ENCODE measurements at places on chromosomes 5 and 9.
A peak's percentile ranks its signal among the peaks of the same experiment; 100 is the strongest.

- no peak for DNase-seq
Observed at GRCh38 chr9:79953908-79954307, 382.1 kb downstream of the TLE4 start.

DNA sequence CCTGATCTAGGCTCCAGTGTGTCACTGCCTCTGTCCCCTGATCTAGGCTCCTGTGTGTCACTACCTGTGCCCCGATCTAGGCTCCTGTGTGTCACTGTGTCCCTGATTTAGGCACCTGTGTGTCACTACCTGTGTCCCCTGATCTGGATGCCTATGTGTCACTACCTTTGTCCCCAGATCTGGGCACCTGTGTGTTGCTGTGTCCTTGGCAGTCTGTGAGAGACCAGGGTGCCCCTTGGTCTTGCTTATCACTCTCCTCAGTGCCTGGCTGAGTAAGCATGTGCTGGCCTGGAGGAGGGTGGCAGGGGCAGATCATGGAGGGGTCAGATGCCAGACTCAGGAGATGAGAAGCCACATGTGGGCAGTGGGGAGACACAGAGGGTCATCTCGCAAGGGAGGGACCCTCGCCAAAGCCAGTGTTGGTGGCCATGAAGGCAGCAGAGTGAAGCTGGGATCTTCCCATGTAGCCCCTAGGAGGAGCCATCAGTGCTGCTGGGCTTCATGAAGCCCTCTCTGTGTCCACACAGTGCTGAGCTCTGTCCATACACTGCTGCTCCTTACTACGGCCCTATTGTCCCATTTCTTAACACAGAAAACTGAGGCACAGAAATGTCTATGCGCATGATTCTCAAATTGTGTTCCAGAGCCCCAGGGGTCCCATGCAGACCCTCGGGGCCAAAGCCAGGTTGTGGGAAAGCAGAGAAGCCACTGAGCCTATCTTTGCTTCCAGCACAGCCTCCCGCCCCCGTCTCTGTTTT, 15.5 kb downstream of the OLFML2A start:
- DNase-seq = no peak

GRCh38 chr5:16750445-16750844, 133.6 kb upstream of the RETREG1 start:
- no peak for DNase-seq

GRCh38 chr5:59724482-59725391, 168.8 kb downstream of the PDE4D start:
- DNase-seq = peak; percentile 35

DNA sequence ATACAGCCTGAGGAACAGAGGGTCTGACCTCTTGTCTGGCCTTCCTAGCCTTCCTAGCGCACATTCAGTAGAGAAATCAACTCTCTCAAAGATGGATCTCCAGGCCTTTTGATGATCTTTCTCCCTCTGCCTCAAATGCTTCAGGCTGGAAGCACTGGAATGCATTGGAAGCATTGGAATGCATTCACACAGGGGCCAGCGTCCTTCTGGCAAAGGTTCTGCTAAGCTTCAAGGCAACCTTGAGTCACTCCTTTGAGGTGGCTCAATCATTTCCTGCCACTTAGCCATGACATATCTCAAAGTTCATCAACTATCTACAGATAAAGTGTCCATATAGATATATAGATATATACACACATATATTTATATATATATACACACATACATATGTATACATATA, 42.9 kb downstream of the OR2K2 start:
- DNase-seq = no peak

DNA sequence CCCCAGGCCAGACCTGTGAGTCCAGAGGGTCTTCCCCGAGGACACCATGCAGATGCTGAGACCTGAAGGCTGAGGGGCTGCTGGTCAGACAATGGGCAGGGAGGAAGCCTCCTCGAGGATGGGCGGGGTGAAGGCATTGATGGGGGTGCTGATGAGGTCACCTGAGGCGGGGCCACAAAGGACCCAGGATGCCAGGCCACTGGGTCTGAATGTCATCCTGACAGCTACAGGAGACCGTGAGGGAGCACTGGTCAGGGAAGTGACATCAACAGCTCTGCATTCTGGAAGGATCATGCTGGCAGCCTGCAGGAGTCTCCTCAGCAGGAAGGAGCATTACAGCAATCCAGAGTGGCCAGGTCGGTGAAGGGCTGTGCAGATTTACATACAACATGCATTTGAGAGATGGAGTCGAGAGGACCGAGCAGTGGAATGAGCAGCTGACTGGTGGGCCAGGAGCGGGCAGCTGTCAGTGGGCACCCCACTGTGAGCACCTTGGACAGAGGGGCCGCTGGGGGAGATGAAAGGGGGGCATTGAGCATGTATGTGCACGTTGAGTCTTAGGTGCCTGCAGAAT, 77.7 kb upstream of the ADAMTS2 start:
- DNase-seq = no peak

- DNase-seq = peak; percentile 52
Observed at GRCh38 chr5:77015938-77016569, 14.2 kb upstream of the AGGF1 start.

DNA sequence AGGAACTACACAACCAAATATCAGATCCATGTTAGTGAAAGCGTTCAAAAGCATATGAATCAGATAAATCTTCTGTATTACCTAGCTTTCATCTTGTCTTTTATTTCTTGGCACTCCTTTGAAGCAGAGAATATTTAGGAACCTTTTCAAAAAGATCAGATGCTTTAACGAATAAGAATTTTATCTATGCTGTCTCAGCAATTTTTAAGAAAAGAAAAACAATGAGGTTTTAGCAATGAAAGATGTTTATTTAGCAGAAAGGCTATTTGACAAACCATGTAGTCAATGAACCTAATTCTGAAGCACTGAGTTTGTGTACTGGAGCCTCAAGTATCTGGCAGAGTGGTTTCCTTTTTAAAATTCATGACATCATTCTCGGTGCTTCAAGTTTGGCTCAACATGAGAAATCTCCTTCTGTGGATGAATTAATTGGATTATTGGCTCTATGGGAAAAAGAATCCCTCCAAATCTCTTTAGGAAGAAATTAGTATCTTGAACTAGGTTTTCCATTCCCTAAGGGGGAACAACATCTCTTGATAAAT, 534.7 kb downstream of the CAAP1 start:
- DNase-seq = no peak

DNA sequence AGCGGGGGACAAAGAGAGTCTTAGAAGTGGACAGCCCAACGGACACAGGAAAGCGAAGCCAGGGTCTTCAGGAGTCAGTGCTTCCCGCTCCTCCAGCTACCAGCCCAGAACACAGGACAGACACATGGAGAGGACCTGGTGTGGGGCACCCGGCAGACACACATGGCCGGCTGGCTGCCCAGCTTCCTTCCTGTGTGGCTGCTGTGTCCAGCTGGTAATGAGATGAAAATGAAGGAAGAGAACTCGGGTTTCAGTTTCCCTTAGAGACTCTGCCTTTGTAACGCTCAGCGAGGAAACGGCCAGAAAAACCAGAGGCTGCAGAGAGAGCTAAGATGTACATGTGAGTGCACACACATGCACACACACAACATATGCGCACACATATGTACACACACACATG, 87.5 kb downstream of the SECISBP2 start:
- no peak for DNase-seq

GRCh38 chr5:25552871-25553481, 908.2 kb upstream of the CDH10 start:
- DNase-seq = no peak

DNA sequence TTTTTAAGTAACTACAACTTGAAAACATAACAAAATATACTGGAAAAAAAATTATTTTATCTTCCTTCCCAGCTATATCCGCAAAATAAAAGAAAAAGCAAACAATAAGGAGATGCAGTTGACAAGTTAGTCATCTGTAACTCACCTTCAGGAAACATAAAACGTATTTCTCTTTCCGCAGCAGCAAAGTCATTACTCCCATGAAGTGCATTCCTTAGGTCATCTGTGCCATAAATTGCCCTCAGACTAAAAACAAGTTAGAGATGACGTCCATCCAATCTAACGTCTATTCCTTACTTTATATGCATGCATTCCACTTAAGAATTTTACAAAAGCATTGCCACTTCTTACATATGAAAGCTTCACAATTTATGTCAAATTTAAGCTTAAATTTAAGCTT, 10.9 kb downstream of the NME5 start:
- DNase-seq = no peak

GRCh38 chr5:144944936-144945335, 774.3 kb downstream of the KCTD16 start:
- no peak for DNase-seq

DNA sequence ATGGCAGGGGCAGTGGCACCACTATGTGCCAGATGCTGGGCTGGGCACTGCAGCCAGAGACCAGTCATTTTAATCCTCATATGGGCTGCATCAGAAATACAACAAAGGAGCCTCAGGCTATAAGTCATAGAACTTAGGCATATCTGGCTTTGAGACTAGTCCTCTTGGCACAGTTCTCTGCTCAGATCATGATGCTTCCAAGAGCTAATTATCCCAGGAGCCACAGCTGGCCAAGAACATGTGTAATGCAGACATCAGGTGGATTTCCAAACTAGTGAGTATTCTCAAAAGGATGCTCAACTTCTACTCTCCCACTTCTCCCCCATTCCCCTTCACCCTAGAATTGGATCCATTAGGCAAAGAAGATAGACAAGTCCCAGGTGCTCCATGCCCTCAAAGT, 562.2 kb upstream of the TRPC7 start:
- DNase-seq = no peak

DNA sequence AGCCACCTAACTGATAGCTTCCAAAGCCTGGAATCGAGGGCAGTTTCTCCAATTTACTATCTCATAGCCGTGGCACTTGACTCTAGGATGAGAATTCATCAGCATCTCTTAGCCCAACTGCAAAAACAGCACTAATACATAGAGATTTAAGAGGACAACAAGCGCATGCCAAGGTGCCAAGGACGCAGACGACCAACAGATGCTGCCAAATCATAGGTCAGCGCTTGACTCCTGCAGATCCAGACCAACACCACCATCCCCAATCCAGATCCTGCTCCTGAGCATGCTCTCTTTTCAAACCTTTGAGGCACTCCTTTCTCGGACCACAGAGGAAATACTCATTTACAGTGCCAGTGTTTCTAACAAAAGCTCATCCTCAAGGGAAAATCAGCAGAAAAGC, 24.6 kb downstream of the NRG2 start:
- DNase-seq = no peak

DNA sequence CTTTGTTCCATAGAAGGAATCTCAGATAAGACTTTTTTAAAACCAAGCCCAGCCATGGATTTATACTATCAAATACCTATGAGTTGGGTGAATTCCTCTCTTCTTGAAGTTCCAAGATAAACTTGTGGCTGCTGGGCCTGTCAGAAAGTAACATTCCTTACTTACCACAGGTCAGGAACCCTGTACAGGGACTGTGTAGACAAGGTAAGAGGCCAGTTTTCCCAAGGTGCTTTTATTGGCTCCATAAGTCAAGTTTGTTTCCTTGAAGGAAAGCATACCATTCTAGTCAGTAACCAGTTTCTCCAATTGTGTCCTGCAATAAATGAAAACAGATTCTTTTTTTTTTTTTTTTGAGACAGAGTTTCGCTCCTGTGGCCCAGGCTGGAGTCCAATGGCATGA, 8.8 kb upstream of the CLTB start:
- no peak for DNase-seq

GRCh38 chr5:15326471-15326870, 173.5 kb upstream of the FBXL7 start:
- no peak for DNase-seq

DNA sequence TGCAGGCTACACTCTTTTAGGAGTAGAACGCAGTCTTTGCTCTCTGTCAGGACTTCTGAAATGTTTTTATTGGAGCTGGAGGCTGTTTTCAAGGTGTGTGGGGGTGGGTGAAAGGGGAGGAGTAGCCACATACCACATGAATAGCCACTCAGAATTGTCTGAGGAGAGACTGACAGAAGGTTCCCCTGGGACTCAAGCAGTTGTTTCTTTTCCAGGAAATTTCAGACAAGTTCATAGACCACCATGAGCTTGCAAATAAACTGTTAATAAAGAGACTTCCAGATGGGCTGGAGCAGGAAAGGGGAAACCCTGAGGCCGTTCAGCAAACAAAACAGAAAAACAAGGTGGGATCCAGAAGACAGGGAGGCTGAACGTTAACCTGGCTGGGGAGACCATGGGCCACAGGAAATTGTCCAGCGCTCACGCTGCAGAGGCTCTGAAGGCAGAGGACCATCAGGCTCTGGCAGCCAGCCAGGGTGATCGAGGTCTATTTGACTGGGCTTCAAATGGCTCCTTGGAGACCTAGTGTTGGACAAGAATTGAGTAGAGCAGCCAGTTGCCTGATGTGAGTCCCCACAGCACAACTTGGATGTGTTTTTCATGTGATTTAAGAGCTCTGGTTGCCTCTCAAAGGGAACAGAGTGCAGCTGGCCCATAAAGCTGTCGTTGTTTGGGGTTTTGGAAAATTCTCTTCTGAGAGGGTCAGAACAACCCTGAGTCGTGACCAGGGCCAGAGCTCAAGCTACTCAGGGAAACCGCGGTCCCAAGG, 159.2 kb upstream of the RAI14 start:
- no peak for DNase-seq

DNA sequence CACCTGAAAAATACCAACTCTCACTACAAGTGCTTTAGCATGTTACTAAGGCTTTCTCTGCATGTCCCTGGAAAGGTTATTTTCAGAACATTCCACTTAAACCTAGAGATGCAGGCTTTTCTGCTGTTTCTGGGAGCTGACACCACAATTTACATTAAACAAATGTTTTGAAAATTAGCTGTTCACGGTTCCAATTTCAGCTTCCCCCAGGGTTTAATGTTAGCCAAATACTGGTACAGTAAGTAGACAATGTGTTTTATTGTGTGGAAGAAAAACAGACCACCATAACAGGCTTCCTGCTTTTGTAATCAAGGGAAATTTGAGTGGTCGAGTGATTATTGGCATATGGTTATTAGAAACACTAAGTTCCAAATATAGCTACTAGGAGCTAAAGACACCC, 32.0 kb downstream of the MACROH2A1 start:
- no peak for DNase-seq

DNA sequence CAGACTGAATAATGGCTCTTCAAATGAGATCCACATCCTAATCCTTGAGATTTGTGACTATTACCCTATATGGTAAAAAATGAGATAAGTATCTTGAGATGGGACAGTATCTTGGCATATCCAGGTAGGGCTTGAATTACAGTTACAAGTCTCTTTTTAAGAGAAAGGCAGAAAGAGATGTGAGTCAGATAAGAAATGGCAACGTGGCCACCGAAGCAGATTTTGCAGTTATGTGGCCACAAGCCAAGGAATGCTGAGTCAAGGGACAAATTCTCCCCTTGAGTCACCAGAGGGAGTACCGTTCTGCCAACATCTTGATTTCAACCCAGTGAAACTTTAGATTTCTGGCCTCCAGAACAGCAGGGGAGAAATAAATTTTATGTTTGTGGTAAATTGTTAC, 1983.0 kb upstream of the C9orf72 start:
- DNase-seq = no peak

- peak; percentile 82 for DNase-seq
Observed at GRCh38 chr9:8660383-8660782, 860.8 kb upstream of the DMAC1 start.

DNA sequence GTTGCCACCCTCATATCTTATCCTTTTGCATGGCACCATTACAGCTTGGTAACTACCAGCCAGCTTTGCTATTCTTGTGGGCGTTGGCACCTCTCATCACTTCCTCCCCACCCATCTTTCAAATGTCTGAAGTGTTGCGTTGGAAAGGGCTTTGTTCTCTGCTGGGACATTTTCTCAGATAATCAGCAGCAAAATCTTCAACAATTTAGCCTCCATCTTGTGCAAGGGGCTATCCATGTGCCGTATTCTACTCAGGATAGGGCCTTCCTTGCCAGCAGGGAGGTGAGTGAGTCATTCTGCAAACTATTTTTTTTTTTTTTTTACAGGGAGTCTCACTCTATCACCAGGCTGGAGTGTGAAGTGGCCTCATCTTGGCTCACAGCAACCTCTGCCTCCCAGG, 62.1 kb upstream of the NUDT12 start:
- no peak for DNase-seq

Measured in GDM1 (cell line).